ENCODE measurements at places on chromosomes 4 and X.
A peak's percentile ranks its signal among the peaks of the same experiment; 100 is the strongest.

- no peak for DNase-seq
Observed at GRCh38 chr4:32735856-32736590, 2015.9 kb downstream of the PCDH7 start.

DNA sequence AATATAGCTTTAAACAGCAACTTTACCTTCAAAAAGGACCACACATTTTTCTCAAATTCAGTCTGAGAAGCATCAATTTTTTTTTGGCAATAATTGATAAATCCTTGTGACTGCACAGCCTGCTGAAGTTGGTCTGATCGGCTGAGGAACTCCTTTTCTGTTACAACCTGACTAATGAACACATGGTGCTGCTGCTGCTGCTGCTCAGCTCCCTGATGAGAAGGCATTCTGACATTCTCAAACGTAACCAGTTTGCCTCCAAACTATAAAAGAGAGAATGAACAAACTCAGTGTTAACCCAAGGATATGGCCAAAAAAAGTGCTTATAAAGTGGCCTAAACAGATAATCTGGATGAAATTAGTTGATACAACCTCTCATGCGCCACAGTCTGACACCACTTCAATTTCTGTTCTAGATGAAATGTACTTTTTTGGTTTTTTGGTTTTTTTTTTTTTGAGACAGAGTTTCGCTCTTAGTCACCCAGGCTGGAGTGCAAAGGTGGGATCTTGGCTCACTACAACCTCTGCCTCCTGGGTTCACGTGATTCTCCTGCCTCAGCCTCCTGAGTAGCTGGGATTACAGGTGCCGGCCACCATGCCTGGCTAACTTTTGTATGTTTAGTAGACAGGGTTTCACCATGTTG, 26.5 kb downstream of the SEC31A start:
- DNase-seq, result no peak

GRCh38 chr4:165464813-165465381, 86.1 kb downstream of the CPE start:
- DNase-seq, result peak; percentile 25

GRCh38 chr4:8534129-8534528, 46.1 kb upstream of the GPR78 start:
- no peak for DNase-seq

GRCh38 chrX:150162141-150162540, 201.0 kb upstream of the MAMLD1 start:
- no peak for DNase-seq

DNA sequence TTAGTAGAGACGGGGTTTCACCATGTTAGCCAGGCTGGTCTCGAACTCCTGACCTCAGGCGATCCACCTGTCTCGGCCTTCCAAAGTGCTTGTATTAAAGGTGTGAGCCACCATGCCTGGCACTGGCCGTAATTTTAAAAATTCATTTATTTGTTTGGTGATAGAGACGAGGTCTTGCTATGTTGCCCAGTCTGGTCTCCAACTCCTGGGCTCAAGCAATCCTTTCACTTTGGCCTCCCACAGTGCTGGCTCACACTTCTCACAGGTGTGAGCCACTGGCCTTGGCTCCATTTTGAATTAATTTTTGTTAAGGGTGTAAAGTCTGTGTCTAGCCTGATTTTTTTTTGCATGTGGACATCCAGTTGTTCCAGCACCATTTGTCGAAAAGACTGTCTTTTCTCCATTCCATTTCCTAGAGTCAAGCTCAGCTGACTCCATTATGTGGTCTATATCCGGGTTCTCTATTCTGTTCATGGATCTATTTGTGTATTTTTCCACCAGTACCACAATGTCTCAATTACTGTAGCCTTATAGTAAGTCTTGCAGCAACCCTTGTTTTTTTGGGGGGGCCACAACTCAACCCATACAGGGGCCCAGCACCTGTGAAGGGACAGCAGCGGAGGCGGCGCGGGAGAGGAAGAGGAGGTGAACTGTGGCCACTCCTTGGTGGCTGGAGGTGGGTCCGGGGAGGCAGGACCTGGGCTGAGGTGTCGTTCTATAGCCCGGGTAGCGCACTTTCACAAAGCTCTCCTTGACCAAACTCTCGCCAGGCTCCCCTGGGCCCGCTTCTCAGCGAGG, 1.5 kb upstream of the NSD2 start:
- DNase-seq, result no peak

GRCh38 chrX:71254092-71254963, at the start of gene ZMYM3:
ZMYM3 (minus strand) TSS chrX:71254140; CDS start chrX:71253255, 885 bp downstream.
- peak; percentile 80 for DNase-seq

- DNase-seq, result no peak
Observed at GRCh38 chr4:48665555-48666186, 114.4 kb downstream of the FRYL start.

- DNase-seq, result peak; percentile 75
Observed at GRCh38 chr4:86594559-86595425, 677 bp downstream of the PTPN13 start.

DNA sequence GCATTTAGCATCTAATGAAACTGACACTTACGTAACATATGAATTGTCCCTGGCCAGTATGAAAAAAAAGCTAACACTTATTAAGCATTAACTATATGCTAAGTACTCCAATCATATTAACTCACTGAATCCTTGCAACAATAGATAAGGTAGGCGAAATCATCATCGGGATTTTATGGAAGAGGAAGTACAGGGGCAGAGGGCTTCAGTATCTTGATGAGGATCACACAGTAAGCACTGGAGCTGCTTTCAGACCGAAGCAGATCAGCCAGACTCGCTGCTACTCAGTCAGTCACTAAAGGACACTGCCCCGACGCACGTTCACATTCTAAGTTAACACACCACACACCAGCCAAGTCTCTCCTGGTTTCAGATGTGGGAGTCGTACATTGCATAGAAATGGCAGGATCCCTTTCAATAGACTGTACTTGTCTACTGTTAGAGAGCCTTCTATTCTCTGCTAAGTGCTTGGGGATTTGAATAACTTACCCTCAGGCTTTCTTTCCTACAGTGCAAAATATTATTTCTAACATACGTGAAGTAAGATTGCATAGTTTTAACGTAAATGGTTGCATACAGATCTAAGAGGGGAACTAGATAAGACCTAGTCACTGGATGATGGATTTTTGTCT, 540.2 kb upstream of the TENM3 start:
- no peak for DNase-seq

DNA sequence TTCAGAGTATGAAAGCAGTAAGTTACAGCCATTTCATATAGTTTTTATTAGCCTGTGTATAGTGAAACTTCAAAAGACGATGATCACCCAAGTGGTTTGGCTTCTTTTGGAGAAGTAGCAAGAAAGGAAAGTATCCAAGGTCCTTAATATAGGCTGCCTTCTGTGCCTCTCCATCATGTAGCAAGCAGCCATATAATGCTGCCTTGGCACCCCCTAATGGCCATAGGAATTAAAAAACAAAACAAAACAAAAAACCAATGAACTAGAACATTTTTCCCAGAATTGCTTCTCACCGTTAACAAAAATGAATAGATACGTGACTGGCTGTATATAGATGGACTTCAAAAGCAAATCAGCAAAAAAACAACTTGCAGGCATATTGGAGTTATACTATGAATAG, 18.9 kb downstream of the LAMP2 start:
- DNase-seq, result no peak

GRCh38 chrX:75786290-75786689, 1.2 kb upstream of the MAGEE2 start:
- no peak for DNase-seq

DNA sequence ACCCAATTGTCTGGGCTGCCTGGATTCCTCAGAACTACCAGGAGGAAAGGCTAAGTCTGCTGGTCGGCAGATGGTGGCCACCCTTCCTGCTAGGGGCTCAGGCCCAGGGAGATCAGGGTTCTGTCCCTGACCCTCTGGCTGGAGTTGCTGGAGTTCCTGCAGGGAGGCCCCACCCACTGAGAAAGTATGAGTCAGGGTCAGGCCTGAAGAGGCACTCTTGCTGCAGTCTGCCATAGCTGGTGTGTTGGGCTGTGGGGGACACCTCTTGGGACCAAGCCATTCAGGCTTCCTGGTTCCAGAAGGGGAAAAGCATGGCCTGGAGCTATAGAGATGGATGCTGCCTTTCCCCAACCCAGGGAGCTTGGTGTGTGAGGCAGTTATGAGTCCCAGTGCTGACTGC, 40.4 kb upstream of the PCDH18 start:
- DNase-seq, result no peak

- no peak for DNase-seq
Observed at GRCh38 chr4:47499700-47500099, 14.6 kb downstream of the ATP10D start.

- no peak for DNase-seq
Observed at GRCh38 chrX:54358424-54359211, 772 bp upstream of the WNK3 start.

- DNase-seq, result no peak
Observed at GRCh38 chr4:185171373-185172071, 28.5 kb downstream of the SLC25A4 start.
